ENCODE measurements at places on chromosomes 12 and 14. TPM values are rescaled to one million over a fixed set of nuclear protein-coding genes. Genes with fewer than 3 reads are reported as not detected.

Gene C1RL
- 2.5 TPM for total RNA-seq

DNA sequence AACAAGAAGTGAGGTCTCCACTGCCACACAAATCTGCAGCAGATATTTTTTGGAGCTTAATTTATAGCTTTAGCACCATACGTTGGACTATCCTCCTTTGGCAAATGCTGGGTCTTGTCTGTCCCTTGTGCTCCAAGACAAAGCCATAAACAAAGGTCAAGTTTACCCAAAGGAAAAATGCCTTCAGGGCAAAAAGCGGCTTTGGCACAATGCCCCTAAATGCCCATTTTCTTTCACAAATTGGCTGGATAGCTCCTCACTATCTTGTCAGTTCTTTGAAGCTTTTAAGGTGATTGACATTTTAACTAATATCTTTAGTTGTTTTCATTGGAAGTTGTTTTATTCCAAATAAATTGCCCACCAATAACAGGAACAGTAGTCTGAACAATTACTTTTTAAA lies 59.6 kb downstream of the EML5 start:
- no peaks in the 10 kb centered on the region for H3K36me3 ChIP-seq
- H3K4me1 ChIP-seq: no peaks in the 10 kb centered on the region
- H3K4me3 ChIP-seq: no peak overlapping the region
- DNase-seq: no peak
- no peaks in the 10 kb centered on the region for H3K27me3 ChIP-seq
- no peak overlapping the region for H3K27ac ChIP-seq

Gene CMA1
- total RNA-seq: not detected

- no peak for DNase-seq
- H3K4me1 ChIP-seq: peaks cover 7% of the 10 kb centered on the region
- H3K27ac ChIP-seq: no peak overlapping the region
- no peaks in the 10 kb centered on the region for H3K27me3 ChIP-seq
Measured at GRCh38 chr14:81222691-81223090, 1.9 kb upstream of the GTF2A1 start.

GRCh38 chr12:13390381-13390861 lies 193.9 kb downstream of the EMP1 start:
- no peak overlapping the region for H3K4me3 ChIP-seq
- no peaks in the 10 kb centered on the region for H3K4me1 ChIP-seq
- no peaks in the 10 kb centered on the region for H3K36me3 ChIP-seq
- H3K27me3 ChIP-seq: no peaks in the 10 kb centered on the region
- no peak overlapping the region for H3K27ac ChIP-seq

GRCh38 chr14:20501346-20501745 lies 4.0 kb upstream of the RNASE10 start:
- no peak overlapping the region for H3K4me3 ChIP-seq
- H3K27ac ChIP-seq: no peak overlapping the region
- no peaks in the 10 kb centered on the region for H3K27me3 ChIP-seq
- no peak for DNase-seq

All from SJSA1 (cell line).